CD14-positive monocyte (primary cell): ENCODE measurements at places on chromosomes 4 and X. TPM values are rescaled to one million over a fixed set of nuclear protein-coding genes. Genes with fewer than 3 reads are reported as not detected.

The GRID2 gene
- polyA plus RNA-seq: not detected in 2 replicates

The SUPT20HL2 gene
- polyA plus RNA-seq: not detected

The BEX5 gene
- polyA plus RNA-seq: 0.24 TPM in 1 of 2 replicates, not detected in the other

The RRH gene
- polyA plus RNA-seq: not detected in 2 replicates

The NIPAL1 gene
- 0.22 TPM for polyA plus RNA-seq

DNA sequence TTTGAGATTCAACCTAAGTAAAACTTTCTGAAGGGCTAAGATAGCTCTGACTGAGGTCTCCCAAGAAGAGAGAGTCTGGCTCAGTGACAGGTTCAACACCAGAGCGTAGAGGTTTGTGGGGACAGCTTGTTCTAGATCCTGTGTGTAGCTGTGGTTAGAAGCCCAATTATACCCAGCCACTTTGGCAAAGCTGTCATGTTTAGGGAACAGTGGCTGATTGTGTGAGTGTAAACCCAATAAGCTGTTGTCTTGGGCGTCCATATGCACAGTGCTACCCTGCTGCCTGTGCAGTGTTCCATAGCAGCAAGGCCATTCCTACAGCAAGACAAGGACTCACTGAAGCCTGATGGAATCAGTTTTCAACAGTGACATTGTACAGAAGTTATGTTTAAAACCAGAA lies 11.2 kb upstream of the SCRG1 start:
- H3K4me3 ChIP-seq: no peak overlapping the region
- no peak for DNase-seq
- peak overlapping the region; percentile 93 for H3K27ac ChIP-seq
- no peaks in the 10 kb centered on the region for H3K36me3 ChIP-seq
- peaks cover 50% of the 10 kb centered on the region for H3K4me1 ChIP-seq
- H3K27me3 ChIP-seq: no peaks in the 10 kb centered on the region
